ENCODE measurements at places on chromosomes 12 and 14.
A peak's percentile ranks its signal among the peaks of the same experiment; 100 is the strongest.

GRCh38 chr14:23164250-23164649 is 19.2 kb downstream of the SLC7A8 start:
- no peak for DNase-seq

- DNase-seq, result no peak
Observed at GRCh38 chr12:75825686-75826085, 205.9 kb downstream of the PHLDA1 start.

- DNase-seq, result no peak
Observed at GRCh38 chr12:77924703-77925102, 94.0 kb downstream of the NAV3 start.

DNA sequence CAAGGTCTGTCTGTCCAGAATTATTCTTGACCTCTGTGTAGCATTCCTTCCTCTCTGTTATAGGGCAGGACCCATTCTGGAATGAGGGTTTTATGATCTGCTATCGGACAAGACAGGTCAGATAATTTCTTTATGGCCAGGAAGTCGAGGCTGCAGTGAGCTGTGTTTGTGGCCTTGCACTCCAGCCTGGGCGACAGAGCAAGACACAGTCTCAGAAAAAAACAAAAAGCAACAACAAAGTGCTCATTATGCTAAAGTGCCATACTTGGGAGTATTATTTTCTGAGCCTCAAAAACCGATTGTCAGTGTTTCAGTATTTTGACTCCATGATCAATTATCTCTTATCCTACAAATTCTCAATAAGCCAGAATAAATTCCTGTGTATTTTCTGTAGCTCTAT is 4.1 kb downstream of the CIPC start:
- DNase-seq, result no peak

- DNase-seq, result no peak
Observed at GRCh38 chr14:26820138-26820537, 222.3 kb upstream of the NOVA1 start.

GRCh38 chr14:99592933-99593753 is 10.9 kb downstream of the CCDC85C start:
- DNase-seq, result no peak

DNA sequence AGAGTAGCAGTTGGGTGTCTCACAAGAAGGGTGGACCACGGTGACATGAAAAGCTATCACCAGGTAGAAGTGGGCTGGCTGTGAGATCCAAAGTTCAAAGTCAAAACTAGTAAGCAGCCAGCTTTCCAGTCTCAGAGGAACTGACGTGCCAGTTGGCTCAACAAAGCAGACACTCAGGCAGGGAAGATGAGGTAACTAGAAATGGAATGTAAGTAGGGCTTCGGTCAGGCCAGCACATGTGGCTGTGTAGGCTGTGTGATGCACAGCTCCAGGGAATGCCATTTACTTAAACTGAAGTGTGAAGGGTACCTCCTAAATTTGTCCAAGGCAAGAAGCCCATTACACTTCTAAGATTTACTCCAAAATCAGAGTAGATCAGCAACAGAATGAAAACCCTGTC is 43.6 kb downstream of the PTPRR start:
- DNase-seq, result no peak

GRCh38 chr14:59727073-59727661 is 143.4 kb downstream of the RTN1 start:
- DNase-seq, result no peak

- DNase-seq, result no peak
Observed at GRCh38 chr14:93857500-93858283, 69.4 kb upstream of the PRIMA1 start.

- DNase-seq, result no peak
Observed at GRCh38 chr12:6310771-6311610, 509 bp downstream of the PLEKHG6 start.

GRCh38 chr12:6928022-6928702 is 403 bp downstream of the ATN1 start:
- no peak for DNase-seq

- DNase-seq, result peak; percentile 52
Observed at GRCh38 chr14:105197211-105197641, 16.1 kb upstream of the NUDT14 start.

- DNase-seq, result no peak
Observed at GRCh38 chr14:55120571-55121495, 8.2 kb upstream of the LGALS3 start.

- no peak for DNase-seq
Observed at GRCh38 chr14:31059152-31059924, 33.2 kb upstream of the STRN3 start.

DNA sequence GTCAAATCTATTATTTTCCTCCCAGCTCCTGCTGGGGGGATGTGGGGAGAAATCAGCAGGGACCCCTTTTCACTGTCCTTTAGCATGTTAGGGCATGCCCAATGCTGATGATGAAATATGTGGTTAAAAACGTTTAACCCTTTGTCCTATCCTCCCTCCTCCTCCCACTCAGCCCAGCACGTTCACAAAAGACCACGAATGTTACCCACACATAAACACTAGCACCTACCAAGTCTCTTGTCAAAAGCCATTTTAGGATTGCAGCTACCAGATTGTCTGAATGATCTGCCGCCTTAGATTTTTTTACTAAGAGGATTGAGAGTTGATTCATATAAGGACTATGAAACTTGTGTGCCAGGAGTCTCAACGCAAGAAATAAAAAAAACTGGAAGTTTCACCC is 70.4 kb downstream of the TBK1 start:
- DNase-seq, result no peak

DNA sequence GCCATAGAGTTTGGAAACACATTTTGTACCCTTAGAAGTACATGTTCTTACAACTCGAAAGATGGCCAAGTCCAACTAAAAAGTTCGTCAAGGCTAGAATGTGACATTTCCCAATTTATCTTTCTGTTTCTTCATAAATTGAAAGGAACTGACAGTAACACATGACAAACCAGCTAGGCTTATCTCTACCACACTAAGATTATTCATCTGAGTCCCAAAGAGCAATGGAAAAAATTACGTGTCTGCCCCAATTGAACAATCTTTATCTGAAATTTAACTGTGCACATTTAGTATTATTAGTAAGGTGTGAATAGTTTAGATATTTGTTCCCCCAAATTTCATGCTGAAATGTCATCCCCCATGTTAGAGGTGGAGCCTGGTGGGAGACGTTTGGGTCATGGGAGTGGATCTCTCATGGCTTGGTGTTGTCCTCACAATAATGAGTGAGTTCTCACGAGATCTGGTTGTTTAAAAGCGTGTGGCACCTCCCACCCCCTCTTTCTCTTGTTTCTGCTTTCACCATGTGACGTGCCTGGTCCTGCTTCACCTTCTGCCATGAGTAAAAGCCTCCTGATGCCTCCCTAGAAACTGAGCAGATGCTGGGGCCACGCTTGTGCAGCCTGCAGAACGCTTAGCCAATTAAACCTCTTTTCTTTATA is 13.3 kb downstream of the CPM start:
- no peak for DNase-seq

GRCh38 chr12:91985002-91985787 is 160.5 kb downstream of the BTG1 start:
- no peak for DNase-seq

DNA sequence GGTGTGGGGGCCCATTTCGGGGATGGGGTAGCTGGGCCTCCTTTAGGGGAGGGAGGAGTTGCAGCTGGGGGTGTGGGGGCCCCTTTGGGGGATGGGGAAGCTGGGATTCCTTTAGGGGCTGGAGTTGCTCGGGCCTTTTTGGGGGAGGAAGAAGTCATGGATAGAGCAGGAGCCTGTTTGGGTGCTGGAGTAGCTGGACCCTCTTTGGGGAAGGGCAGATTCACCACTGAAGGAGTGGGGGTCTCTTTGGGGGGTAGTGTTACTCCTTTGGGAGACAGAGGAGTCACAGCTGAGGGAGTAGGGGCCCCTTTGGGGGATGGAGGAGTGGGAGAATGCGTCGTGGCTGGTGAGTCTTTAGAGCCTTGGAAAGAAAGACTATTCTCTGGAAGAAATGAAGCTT is 6.5 kb downstream of the NACA start:
- DNase-seq, result no peak

DNA sequence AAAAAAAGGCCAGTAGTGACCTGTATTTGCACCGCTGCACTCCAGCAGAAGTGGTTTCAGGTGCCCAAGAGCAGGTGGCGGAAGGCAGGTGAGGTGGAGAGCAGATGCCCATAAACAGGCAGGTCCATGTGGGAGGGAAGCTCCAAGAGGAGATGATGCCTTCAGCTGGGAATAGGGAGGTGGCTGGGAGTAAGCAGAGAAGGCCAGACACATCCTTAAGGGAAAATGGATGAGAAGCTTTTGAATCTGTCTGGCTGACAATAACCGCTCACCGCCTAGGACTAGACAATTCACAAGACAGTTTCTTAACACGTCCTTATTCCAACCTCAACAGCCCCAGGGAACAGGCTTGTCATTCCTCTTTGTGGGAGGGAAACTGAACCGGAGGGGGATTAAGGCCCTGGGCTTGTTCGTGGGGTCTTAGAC is 43.9 kb upstream of the PLEKHG6 start:
- DNase-seq, result no peak

- no peak for DNase-seq
Observed at GRCh38 chr12:101297661-101298060, 17.8 kb downstream of the UTP20 start.

GRCh38 chr12:44358636-44359035 is 517.5 kb downstream of the NELL2 start:
- no peak for DNase-seq

DNA sequence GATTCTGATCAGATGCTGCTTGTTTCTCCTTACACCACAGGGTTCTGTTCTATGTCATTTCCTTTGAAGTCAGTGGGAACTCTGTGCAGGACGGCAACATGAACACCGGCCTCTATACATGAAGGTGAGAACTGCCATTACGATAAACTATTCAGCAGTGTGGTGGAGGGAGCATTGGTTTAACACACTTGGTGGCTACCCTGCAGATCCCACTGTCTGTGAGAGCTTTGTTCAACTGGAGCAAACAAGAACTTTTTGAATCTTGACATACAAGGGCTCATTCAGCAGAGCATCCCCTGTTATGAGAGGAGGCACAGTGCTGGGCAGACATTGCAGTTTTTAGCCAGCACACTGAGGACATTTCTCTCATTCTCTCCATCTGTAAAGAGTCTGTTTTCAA is 10.7 kb upstream of the FRS2 start:
- DNase-seq, result no peak

DNA sequence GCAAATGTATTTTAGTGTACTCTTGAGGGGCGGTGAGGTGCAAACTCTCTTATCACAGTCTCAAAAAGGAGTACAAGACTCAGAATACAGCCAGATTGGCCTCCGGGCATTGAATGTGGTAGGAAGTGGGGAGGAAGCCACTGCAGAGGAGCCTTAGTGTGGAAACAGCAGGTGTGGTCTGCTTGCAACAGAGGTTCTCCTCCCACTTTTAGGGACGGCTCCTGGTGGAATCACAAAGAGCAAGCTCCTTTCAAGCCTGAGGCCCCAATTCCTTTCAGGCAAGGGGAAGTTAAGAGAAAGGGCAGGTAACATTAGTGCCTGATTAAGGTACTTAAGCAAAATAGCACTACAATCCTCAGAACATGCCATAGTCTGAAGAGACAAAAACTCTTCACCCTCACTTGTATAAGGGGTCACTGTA is 23.7 kb upstream of the SLC2A3 start:
- no peak for DNase-seq

DNA sequence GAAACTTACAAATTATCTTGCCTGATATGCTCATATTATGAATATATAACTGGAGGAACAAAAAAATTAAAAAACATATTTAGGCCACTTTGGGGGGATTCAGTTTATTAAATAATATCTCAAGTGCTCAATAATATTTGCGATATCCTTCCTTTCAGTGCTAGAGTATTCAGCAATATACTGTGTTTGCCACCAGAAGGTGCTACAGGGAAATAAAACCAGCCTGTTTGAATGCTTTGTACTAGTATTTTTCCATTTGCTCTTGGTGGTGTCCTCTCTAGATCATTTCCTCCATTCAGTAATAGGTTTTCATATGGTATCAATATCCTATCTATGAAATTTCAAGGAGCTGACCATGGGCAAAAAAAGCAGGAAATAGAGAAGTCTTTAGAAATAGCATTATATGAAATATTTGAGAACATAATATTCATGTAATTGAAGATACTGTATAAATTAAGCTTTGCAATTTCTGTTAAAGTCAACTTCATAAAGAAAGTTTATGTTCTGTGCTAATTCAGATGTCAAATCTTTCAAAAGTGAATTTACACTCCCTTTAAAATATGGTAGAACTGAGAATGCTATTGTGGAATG is 106.2 kb upstream of the NAV3 start:
- no peak for DNase-seq

DNA sequence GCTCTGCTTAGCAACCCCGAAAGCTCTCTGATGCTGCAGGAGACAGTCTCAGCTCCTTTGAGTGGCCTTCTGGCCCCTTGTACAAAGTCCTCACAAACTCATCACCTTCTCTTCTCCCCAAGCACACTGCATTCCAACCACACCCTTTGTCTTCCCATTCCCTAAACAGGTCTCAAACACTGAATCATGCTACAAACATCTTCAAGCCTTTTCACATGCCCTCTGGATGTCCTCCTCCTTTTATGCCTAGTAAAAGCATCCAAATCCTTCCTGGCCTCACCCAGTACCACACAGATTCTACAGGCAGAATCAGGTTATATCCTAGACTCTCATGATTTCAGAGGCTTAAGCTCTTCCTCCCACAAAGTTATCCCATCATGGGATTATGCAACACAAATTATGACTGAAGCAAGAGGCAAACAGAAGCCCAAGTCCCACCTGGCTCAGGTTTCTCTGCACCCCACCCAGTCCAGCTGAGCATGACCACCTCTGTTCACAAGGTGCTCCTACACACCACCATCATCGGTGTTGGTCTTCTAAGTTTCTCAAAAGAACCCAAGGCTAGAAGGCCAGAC is 61.4 kb upstream of the PCED1B start:
- DNase-seq, result no peak

- no peak for DNase-seq
Observed at GRCh38 chr12:53355121-53355520, 19.0 kb upstream of the SP7 start.

- DNase-seq, result peak; percentile 59
Observed at GRCh38 chr12:22046090-22046967, at the start of gene CMAS. Gene CMAS, plus strand, starts transcription at chr12:22046218. Its CDS starts 86 bp downstream, at chr12:22046304.

GRCh38 chr12:21913823-21914222 is 27.4 kb downstream of the ABCC9 start:
- DNase-seq, result no peak

GRCh38 chr12:64402181-64402580 is 2.0 kb upstream of the XPOT start:
- DNase-seq, result no peak

- no peak for DNase-seq
Observed at GRCh38 chr14:100715803-100716202, 10.9 kb upstream of the DLK1 start.

- no peak for DNase-seq
Observed at GRCh38 chr12:33649992-33650391, 210.4 kb upstream of the SYT10 start.

All from memory B cell (primary cell).